Body of pancreas (tissue), 4 donors: ENCODE measurements at places on chromosomes 11 and 22.

GRCh38 chr11:3879967-3880542, 24.6 kb downstream of the STIM1 start:
- DNase-seq: peak; percentile 61

DNA sequence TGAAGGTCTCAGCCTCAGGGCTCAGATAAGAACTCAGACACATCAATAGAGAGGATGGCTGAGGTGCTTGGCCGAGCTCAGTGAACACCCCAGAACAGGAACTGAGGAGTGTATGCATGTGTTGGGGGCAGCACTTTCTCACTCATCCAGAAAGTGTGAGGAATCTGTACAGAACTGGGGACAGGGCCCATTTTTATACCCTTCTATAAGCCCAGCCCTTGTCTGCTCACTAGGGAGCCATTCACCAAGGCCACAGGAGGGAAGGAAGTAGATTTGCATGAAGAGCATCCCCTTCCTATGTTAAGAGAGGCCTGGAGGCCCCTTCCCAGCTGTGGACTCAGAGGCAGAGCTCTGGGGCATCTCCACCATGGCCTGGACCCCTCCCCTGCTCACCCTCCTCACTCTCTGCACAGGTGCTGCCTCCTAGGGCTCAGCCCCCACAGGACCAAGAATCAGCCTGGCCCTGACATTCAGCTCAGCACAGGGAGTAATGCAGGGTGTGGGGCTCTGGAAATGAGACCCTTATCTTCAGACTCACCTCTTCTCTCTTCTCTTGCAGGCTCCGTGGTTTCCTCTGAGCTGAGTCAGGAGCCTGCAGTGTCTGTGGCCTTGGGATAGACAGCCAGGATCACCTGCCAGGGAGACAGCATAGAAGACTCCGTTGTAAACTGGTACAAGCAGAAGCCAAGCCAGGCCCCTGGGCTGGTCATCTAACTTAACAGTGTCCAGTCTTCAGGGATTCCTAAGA, 39.9 kb upstream of the GGTLC2 start:
- DNase-seq: no peak

DNA sequence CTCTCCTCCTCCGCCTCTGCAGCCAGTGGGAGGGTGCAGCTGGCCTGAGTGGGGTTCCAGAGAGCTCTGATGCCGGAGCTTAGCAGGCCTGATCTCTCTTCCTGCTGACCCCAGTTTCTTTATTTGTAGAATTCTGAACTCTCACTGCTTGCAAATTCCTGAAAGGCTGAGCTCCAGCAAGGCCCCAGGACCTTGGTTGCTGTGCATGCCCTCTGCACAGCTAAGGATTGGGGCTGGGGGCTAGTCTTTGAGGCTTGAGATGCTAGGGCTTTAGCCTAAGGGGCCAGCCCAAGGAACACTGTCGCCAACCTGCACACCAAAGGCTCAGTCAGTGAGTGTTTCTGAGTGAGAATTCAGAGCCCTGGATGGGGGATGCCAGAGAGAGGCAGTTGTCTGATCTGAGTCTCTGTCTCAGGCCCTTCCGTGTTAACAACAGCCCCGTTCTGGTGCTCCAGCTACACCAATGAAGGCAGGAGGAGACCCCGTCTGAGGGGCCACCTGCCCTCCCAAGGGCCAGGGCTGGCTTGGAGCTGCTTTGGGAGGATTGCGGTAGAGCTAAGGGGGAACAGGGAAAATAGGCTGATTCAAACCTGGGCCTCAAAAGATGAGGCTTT, 106.0 kb upstream of the LMO1 start:
- DNase-seq: no peak

DNA sequence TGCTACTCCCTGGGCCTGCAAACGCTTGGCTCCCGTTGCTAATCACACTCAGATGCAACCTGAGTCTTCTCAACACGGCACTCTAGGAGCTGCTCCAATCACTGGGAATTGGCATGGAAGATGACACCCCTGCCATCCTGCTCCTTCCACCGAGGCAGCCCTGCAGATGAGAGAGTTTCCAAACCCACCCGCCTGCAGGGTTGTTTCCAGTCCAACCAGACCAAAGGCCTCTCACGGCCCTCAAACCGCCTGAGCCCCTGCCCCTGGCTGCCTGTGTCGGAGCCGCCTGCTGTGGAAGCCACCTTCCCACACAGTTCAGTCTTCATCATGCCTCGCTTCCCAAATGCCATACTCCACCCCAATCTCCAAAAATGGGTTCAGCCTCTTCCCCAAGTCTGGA, 36.8 kb upstream of the TP53I11 start:
- DNase-seq: no peak

DNA sequence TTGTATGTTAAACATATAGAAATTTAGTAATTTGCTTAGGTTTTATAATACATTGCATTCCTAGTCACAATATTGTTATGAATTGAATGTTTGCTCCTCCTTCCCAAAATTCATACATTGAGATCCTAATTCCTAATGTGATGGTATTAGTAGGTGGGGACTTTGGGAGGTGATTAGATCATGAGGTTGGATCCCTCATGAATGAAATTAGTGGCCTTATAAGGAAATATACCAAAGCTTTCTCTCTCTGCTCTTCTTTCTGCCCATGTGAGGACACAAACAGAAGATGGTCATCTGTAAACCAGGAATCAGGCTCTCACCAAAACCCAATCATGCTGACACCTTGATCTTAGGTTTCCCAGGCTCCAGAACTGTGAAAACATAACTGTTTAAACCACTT, 41.3 kb upstream of the POU2AF2 start:
- no peak for DNase-seq

- DNase-seq: no peak
Observed at GRCh38 chr11:86699040-86699791, 26.8 kb upstream of the ME3 start.

DNA sequence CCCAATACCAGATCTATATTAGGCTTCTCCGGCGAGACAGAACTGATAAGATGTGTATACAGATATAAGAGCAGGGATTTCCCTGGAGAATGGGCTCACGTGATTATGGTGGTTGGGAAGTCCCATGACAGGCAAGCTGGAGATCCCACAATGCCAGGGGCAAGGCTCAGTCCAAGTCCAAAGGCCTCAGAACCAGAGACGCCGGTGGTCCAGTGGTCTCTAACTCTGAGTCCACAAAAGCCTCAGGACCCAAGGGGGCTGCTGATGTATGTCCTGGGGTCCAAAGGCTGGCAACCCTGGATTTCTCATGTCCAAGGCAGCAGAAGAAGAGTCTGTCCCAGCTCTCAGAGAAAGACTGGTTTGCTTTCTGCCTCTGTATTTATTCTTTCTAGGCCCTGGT, 15.8 kb upstream of the OSBPL5 start:
- no peak for DNase-seq

DNA sequence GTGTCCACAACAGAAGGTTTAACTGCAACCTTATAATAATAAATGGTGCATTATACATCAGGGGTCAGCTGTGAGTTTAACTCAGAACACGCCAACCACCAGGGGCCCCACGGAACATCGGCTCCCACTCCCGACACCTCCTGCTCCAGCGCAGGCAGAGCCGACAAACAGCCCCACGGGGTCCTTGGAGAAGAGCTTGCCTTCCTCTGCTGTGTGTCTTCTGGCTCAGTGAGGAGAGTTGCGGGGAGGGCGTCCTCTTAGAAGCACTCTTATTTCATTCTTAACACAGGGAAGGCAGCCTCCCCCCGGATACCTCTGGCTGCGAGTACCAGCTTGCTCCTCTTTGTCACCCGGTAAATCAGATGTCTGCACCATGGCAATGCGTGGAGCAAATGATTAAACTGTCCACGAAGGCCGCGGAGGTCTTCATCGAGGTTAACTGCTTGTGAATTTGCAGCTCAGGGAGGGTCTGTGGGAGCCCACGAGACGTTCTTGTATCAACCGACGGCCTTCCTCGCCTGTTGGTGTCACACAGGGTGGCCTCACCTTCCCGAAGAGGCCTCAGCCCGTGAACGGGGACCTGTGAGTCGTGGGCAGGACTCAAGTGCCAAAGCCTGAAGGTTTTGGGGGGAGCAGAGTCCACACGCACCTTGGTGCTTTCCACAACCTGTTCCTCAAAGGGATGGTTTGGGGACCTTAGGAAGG, 464.0 kb downstream of the BRD1 start:
- no peak for DNase-seq

DNA sequence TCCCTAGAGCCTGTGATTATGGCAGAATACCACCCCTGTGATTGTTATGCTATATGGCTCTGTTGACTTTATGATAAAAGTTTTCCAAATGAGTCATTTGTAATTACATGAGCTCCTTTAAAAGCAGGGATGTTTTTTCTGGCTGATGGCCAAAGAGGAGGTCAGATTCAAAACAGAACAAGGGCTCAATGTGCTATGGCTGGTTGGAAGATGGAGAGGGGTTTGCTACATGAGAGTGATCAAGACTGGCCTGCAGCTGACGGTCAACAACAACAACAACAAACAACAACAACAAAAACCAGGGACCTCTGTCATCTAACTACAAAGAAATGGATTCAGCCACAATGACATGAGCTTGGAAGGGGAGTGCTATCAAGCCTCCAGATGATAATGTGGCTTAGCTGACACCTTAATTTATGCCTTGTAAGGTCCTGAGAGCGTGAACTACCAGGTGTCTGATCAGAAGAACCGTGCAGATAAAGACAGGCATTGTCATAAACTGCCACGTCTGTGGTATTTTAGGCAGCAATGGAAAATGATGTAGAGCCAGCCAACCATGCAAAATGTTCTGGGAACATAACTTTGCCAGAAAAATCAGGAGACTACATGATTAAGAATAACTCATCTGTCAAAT, 47.2 kb downstream of the PIWIL3 start:
- no peak for DNase-seq

- DNase-seq: no peak
Observed at GRCh38 chr11:48116437-48117228, 100.0 kb upstream of the OR4B1 start.
